ENCODE measurements at places on chromosomes 2 and 18.

- no peak for DNase-seq
These were observed 29.9 kb upstream of the ZNF512 start for GRCh38 chr2:27552941-27553340.

- DNase-seq: no peak
These were observed 96.9 kb upstream of the MSTN start for GRCh38 chr2:190159453-190159852.

GRCh38 chr2:142723236-142723635 lies 154.2 kb upstream of the KYNU start:
- no peak for DNase-seq

DNA sequence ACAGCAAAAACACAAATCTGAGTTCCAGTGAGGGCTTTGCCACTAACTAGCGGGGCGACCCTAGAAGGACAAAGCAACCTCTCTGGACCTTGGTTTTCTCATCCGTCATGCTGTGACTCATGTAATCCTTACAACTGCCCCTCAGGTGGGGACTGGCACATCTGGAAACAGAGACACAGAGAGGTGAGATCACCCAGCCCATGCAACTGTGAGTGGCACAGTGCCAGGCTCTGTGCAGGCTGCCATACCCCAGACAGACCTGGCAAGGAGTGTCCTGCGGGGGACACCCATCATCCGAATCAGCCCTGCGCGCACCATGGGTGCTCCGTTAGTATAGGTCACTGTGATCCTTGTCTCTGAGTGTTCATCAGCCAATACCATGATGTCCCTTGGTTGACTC lies 198.3 kb downstream of the SMAD7 start:
- no peak for DNase-seq

DNA sequence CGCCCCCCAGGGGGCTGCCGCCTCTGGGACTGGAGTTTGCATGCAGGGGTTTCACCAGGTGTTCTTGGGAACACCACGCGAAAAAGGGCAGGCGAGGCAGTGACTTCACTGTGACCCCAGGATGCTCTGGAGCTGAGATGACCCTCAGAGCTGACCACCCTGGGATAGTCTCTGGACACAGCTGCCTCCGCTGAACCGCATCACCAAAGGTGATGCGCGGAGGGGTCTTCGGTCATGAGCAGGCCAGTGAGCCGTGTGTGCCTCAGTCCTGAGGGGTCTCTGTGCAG lies 17.5 kb downstream of the GPR35 start:
- no peak for DNase-seq

- no peak for DNase-seq
These were observed 122.5 kb downstream of the ARHGAP15 start for GRCh38 chr2:143251681-143252080.

- DNase-seq: peak; percentile 67
These were observed at the start of gene CYTIP for GRCh38 chr2:157443795-157444640. Gene CYTIP (minus strand): TSS chr2:157444089. CDS start chr2:157444020, 69 bp downstream.

GRCh38 chr18:47149457-47150028 lies 757 bp downstream of the HDHD2 start:
- DNase-seq: no peak

- DNase-seq: no peak
These were observed 446 bp upstream of the COPS7B start for GRCh38 chr2:231785822-231786176.
